Thyroid gland (tissue), 4 donors: ENCODE measurements at places on chromosomes 1 and 21. TPM values are rescaled to one million over a fixed set of nuclear protein-coding genes. Genes with fewer than 3 reads are reported as not detected.

- DNase-seq, result no peak
- no peaks in the 10 kb centered on the region for H3K27me3 ChIP-seq
- no peak overlapping the region for H3K4me3 ChIP-seq
- H3K36me3 ChIP-seq, result no peaks in the 10 kb centered on the region
- H3K27ac ChIP-seq, result no peak overlapping the region
- no peaks in the 10 kb centered on the region for H3K4me1 ChIP-seq
These were observed 13.2 kb downstream of the HMGB4 start for GRCh38 chr1:33876970-33877650.

DNA sequence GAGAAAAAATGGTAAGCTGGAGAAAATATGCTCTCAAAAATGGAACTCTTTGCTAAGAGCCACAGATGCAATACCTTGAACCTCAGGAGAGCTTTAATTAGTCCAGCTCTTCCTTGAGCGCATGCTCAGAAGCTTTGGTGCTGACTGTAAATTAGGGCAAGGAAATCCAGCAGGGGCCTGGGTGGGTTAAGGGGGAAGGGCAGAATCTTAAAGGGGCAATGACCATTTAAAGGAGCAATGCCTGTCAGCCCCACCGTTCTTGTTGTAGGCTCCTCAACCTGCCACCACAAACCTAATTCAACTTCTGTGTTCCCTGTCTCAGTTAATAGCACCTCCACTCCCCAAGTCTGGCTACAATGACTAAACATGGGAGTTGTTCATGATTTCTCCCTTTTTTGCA, 6.8 kb upstream of the SLC22A15 start:
- no peak for DNase-seq
- no peaks in the 10 kb centered on the region for H3K4me1 ChIP-seq
- no peak overlapping the region for H3K27ac ChIP-seq
- H3K36me3 ChIP-seq, result no peaks in the 10 kb centered on the region

DNA sequence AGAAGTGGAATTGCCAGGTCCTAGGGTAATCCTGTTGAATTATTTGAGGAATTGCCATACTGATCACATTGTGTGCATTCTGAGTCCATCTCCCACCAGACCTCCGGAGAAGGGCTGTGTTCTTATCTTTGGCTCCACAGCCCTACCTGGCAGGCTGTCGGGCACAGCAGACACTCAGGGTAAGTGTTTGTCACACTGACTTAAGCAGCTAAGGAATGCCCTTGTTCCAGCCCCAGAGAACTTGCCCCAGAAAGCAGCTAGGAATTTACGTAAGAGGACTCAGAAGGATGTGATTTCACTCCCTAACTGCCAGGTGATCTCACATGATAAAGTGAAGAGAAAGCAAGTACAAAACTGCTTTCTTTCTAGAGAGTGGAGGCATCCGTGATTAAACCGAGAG, 21.0 kb downstream of the VASH2 start:
- H3K4me1 ChIP-seq, result peaks cover 23% of the 10 kb centered on the region
- H3K36me3 ChIP-seq, result no peaks in the 10 kb centered on the region
- DNase-seq, result peak; percentile 83
- no peaks in the 10 kb centered on the region for H3K27me3 ChIP-seq
- H3K27ac ChIP-seq, result peak overlapping the region; percentile 69

GRCh38 chr1:70979881-70980280, 67.7 kb downstream of the PTGER3 start:
- no peaks in the 10 kb centered on the region for H3K36me3 ChIP-seq
- no peak for DNase-seq
- no peak overlapping the region for H3K4me3 ChIP-seq
- H3K27me3 ChIP-seq, result no peaks in the 10 kb centered on the region

- no peak overlapping the region for H3K4me3 ChIP-seq
- DNase-seq, result no peak
- no peak overlapping the region for H3K27ac ChIP-seq
- no peaks in the 10 kb centered on the region for H3K27me3 ChIP-seq
- no peaks in the 10 kb centered on the region for H3K36me3 ChIP-seq
These were observed 10.1 kb downstream of the TNNI3K start for GRCh38 chr1:74245168-74245772.

DNA sequence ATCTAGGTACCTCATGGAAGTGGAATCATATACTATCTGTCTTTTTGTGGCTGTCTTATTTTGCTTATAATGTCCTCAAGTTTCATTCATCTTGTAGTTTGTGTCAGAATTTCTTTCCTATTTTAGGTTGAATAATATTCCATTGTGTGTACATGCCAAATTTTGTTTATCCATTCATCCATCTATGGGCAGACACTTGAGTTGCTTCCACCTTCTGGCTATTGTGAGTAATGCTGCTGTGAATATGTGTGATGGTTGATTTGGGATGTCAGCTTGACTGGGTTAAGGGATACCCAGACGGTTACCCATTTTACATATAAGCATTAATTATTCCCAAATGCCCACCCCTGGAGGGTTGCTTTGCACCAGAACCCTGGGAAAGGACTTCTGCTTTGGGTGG, 477.5 kb downstream of the PTPRU start:
- no peak overlapping the region for H3K4me3 ChIP-seq
- peaks cover 2% of the 10 kb centered on the region for H3K4me1 ChIP-seq
- no peak for DNase-seq
- no peak overlapping the region for H3K27ac ChIP-seq
- H3K36me3 ChIP-seq, result no peaks in the 10 kb centered on the region

- no peaks in the 10 kb centered on the region for H3K4me1 ChIP-seq
- no peak overlapping the region for H3K4me3 ChIP-seq
- H3K27me3 ChIP-seq, result no peaks in the 10 kb centered on the region
- no peak overlapping the region for H3K27ac ChIP-seq
These were observed 359.0 kb downstream of the ST6GALNAC3 start for GRCh38 chr1:76433526-76433925.

GRCh38 chr1:208714323-208714722, 470.1 kb upstream of the PLXNA2 start:
- H3K36me3 ChIP-seq, result no peaks in the 10 kb centered on the region
- H3K4me3 ChIP-seq, result no peak overlapping the region
- no peaks in the 10 kb centered on the region for H3K4me1 ChIP-seq
- DNase-seq, result no peak

- H3K4me1 ChIP-seq, result no peaks in the 10 kb centered on the region
- no peak overlapping the region for H3K4me3 ChIP-seq
- DNase-seq, result no peak
These were observed 18.4 kb downstream of the CNIH4 start for GRCh38 chr1:224375059-224375458.

- H3K36me3 ChIP-seq, result no peaks in the 10 kb centered on the region
- DNase-seq, result no peak
These were observed 166.3 kb downstream of the ETS2 start for GRCh38 chr21:38972078-38972477.

DNA sequence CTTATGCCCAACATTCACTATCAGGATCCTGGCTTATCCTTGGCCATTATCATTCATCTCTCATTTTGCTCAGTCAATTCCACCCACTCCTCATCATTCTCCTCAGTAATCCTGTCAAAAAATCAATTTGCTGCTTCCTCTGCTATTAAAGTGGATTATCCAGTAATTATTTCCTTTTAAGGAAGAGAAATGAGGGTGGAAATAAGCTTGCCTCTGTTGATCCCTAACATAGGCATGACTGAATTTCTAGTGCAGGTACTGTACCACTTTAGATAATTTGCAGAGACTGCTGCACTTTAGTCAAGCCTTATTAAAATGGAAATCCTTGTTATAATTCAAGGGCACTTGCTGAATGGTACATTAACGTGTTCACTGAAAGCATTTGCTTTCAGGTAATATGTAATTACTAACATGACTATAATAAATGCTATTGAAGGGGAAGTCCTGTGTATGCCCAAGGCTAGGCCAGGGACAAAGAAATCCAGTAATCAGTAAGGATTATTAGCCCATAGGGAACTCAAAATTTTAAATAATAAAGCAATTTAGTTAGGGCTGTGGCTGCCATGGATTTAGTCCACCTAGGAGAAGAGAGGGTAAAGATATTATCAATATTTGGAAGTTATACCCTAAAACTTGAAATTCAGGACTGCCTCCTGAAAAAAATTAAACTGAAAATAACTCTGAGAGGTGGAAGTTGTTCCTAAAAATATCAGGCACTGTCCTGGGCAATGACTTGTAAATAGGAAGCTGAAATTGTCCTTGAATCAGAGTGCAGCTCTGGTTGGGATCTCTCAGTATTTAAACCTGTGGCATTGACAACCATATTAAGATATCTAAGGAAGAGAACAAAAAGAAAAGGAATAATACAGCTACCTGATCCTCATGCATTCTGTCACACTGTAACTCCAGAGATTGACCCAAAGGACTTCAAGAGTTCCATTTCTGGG, 43.4 kb downstream of the RGS2 start:
- H3K4me3 ChIP-seq, result no peak overlapping the region
- H3K27me3 ChIP-seq, result no peaks in the 10 kb centered on the region
- no peak for DNase-seq
- no peak overlapping the region for H3K27ac ChIP-seq
- H3K4me1 ChIP-seq, result no peaks in the 10 kb centered on the region

GRCh38 chr1:145975216-145975615, 10.7 kb downstream of the POLR3GL start:
- DNase-seq, result no peak
- no peak overlapping the region for H3K4me3 ChIP-seq
- H3K27me3 ChIP-seq, result no peaks in the 10 kb centered on the region
- no peak overlapping the region for H3K27ac ChIP-seq

GRCh38 chr1:208254862-208255261, 10.7 kb upstream of the PLXNA2 start:
- no peak overlapping the region for H3K4me3 ChIP-seq
- no peaks in the 10 kb centered on the region for H3K36me3 ChIP-seq
- H3K27me3 ChIP-seq, result no peaks in the 10 kb centered on the region
- peaks cover 3% of the 10 kb centered on the region for H3K4me1 ChIP-seq

DNA sequence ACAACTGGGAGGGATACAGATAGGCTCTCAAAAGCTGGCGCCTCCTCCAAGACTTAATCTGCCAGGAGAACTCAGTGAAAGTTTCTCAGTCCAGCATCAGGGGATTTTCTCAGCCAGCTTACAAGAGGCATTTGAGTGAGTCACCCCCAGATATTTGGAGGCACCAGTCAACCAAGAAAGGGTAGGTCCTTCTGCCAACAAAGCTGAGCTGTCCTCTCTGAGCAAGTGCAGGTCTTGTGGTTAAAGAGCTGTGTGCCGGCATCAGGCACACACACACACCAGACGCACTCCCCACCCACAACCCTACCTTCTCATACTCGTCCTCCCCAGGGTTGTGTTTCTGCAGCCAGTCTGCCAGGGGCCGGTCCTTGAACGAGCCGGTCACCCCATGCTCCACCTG, 27.0 kb upstream of the PPP1R15B start:
- H3K4me3 ChIP-seq, result no peak overlapping the region
- peaks cover 6% of the 10 kb centered on the region for H3K4me1 ChIP-seq
- no peak overlapping the region for H3K27ac ChIP-seq
- DNase-seq, result peak; percentile 23
- H3K27me3 ChIP-seq, result no peaks in the 10 kb centered on the region

The UBASH3A gene
- total RNA-seq, result 1.3 TPM

The KCNQ4 gene
- total RNA-seq, result 0.39 TPM

The ST6GALNAC5 gene
- 0.83 TPM for total RNA-seq

The DNALI1 gene
- total RNA-seq, result 25.8 TPM

The OR2L5 gene
- total RNA-seq, result not detected

The OR2L13 gene
- not detected for total RNA-seq

The COL16A1 gene
- total RNA-seq, result 79.1 TPM

The INTS7 gene
- total RNA-seq, result 19.9 TPM

The SERTAD4 gene
- 3.5 TPM for total RNA-seq
